Astrocyte (in vitro differentiated cells and primary cell): ENCODE measurements at places on chromosomes 3 and 15. TPM values are rescaled to one million over a fixed set of nuclear protein-coding genes. Genes with fewer than 3 reads are reported as not detected.

Gene SEMA4B
- 7.0 and 9.9 TPM in 2 replicates for total RNA-seq

GRCh38 chr3:65888196-65888595 lies 150.5 kb downstream of the MAGI1 start:
- H3K36me3 ChIP-seq: no peaks in the 10 kb centered on the region
- no peak overlapping the region for H3K4me3 ChIP-seq
- DNase-seq: no peak
- peaks cover 11% of the 10 kb centered on the region for H3K4me1 ChIP-seq
- no peaks in the 10 kb centered on the region for H3K27me3 ChIP-seq
- H3K27ac ChIP-seq: no peak overlapping the region

- H3K27me3 ChIP-seq: no peaks in the 10 kb centered on the region
- peaks cover 3% of the 10 kb centered on the region for H3K36me3 ChIP-seq
- H3K4me3 ChIP-seq: no peak overlapping the region
- H3K27ac ChIP-seq: peak overlapping the region; percentile 24
- peaks cover 6% of the 10 kb centered on the region for H3K4me1 ChIP-seq
Measured at GRCh38 chr3:138673641-138674530, 65.3 kb downstream of the FAIM start.

- no peak overlapping the region for H3K4me3 ChIP-seq
- no peaks in the 10 kb centered on the region for H3K27me3 ChIP-seq
- no peaks in the 10 kb centered on the region for H3K36me3 ChIP-seq
- peak; percentile 53 for DNase-seq
- no peak overlapping the region for H3K27ac ChIP-seq
Measured at GRCh38 chr3:116473602-116474001, 28.3 kb upstream of the LSAMP start.

GRCh38 chr3:10556312-10556711 lies 50.9 kb upstream of the ATP2B2 start:
- no peaks in the 10 kb centered on the region for H3K36me3 ChIP-seq
- H3K27me3 ChIP-seq: no peaks in the 10 kb centered on the region
- no peak overlapping the region for H3K27ac ChIP-seq
- H3K4me3 ChIP-seq: no peak overlapping the region

DNA sequence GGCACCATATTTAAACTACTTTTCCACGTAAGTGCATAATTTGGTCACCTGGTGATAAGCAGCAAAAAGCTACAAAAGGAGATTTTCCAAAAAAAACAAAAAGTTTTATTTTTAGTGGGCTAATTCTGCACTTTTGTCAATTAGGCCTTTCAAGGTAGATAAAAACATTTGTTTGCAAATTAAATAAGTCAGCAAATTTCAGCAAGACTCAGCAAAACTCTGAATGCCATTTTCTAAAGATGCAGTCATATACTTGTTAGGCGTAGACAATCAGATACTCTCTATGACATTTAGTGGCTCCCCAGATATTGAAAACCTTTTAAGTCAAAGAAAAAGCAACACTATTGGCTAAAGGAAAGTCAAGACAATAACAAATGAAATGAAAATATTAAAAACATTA lies 400.2 kb upstream of the GOLIM4 start:
- H3K36me3 ChIP-seq: no peaks in the 10 kb centered on the region
- no peak overlapping the region for H3K27ac ChIP-seq
- no peaks in the 10 kb centered on the region for H3K27me3 ChIP-seq
